Vagina (tissue), 2 donors: ENCODE measurements at places on chromosomes 6 and 20. TPM values are rescaled to one million over a fixed set of nuclear protein-coding genes. Genes with fewer than 3 reads are reported as not detected.

The FHL5 gene
- total RNA-seq, result 21.4 TPM

The ASIP gene
- total RNA-seq, result not detected

The SEMG1 gene
- not detected for total RNA-seq

The MYH7B gene
- total RNA-seq, result under 0.01 TPM

The PLCB4 gene
- 12.0 TPM for total RNA-seq
